ENCODE measurements at places on chromosomes 11 and 22.

- DNase-seq = no peak
Measured at GRCh38 chr22:43534916-43535315, 123.1 kb downstream of the MPPED1 start.

DNA sequence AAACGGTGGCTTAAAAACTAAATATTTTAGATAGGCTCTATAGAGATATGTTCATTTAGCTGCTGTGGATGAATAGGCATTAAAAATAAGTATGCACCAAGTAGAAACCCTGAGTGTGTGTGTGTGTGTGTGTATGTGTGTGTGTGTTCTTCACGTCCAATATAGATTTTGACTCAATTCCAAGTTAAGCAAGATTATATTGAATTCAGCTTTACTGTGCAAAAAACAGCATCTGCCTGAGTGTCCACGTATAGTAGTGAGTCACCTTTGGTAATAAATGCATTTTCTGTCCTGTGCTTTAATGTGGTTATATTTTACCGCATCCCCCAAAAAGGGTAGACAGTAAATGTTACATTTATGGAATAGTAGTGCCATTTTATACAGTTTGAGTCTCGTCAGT lies 71.2 kb downstream of the PDHX start:
- DNase-seq = no peak

- DNase-seq = no peak
Measured at GRCh38 chr11:36164506-36165250, 124.5 kb downstream of the COMMD9 start.

DNA sequence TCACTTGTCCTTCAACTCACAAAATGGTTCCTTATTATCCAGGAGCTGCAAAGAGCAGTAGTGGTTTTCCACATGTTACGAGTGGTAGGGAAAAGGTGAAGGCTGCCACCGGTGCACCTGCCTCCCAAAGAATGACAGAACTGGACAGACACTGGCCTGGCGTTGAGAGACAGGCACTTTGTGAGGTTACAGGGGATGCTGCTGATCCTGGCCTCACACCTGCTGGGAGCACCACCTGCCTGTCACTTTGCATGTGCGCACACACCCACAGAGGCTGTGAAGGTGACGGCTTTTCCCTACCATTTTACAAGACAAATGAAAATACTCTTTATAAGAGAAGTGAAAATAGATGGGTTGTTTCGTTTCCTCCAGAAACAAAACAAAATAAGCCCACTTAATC lies 175.3 kb upstream of the B3GAT1 start:
- no peak for DNase-seq

DNA sequence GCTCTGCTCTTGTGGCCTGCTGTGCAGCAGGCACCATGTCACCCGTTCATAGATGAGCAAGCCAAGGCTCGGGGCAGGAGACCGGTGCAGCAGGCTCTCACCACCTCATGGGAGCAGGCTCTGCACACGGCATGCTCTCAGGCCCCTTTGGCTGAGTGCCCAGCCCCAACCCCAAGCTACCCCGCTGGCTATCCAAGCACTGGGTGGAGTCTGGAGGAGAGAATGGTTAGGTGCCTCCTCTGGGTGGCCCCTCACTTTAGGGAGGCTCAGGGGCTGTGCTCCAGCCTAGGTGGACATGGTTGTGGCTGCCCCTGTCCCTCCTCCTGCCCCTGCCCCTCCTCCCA lies 199.9 kb downstream of the IGLL1 start:
- no peak for DNase-seq

GRCh38 chr11:110095554-110095953 lies 2.4 kb downstream of the ZC3H12C start:
- peak; percentile 40 for DNase-seq

GRCh38 chr22:35742342-35743100 lies 24.8 kb downstream of the APOL5 start:
- peak; percentile 78 for DNase-seq

DNA sequence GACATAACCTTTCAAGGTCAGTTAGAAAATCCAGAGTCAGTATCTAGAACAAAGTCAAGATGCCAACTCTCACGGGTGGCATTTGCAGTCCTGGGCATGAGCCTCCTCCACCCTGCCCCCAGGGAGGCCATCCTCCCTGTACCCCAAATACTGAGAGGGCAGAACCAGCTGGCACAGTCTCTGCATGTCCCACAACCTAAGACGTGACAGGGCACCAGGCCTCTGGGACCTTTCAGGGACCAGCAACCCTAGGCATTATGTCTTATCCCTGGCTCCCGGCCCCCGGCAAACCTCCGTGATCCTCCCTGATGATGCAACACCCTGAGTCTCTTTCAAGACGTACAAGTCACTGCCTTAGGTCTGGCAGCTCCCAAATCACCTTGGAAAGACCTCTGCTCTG lies 2.0 kb downstream of the MB start:
- no peak for DNase-seq

- peak; percentile 96 for DNase-seq
Measured at GRCh38 chr22:30667494-30668385, at the start of gene DUSP18. DUSP18 (minus strand) TSS chr22:30667875; CDS start chr22:30664003, 3,872 bp downstream.

DNA sequence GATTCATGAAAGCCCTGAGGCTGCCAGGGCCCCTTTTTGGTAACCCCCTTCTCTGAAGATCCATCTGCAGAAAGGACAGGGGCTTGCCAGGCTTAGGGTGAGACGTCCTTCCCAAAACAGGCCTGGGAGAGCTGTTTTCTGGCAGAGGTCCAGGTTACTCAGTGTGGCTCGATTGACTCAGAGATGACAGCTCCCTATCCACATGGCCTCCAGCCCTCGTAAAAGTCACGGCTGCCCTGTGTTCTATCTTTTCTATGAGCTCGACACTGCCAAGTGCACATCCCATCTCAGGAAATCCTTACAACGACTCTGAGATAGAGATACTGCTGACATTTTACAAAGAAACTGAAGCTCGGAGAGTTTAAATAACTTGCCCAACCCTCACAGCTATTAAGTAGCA lies 20.4 kb downstream of the ADAMTS8 start:
- DNase-seq = peak; percentile 88

GRCh38 chr11:208181-208916 lies 841 bp downstream of the RIC8A start:
- peak; percentile 82 for DNase-seq

All from Daoy (cell line).